ENCODE measurements at places on chromosomes 1 and 21. TPM values are rescaled to one million over a fixed set of nuclear protein-coding genes. Genes with fewer than 3 reads are reported as not detected.

The FAM131C gene
- 0.50 TPM for total RNA-seq

The NPPB gene
- total RNA-seq = not detected

The CSF3R gene
- total RNA-seq = not detected

The NCAM2 gene
- 14.8 TPM for total RNA-seq

The NID1 gene
- 48.3 TPM for total RNA-seq

The S100A2 gene
- 3.3 TPM for total RNA-seq

The OR2L13 gene
- total RNA-seq = not detected

The SPRR2G gene
- total RNA-seq = not detected

The SLC16A4 gene
- total RNA-seq = 44.7 TPM

The KRTAP13-4 gene
- not detected for total RNA-seq

The DCDC2B gene
- not detected for total RNA-seq

The OTUD3 gene
- total RNA-seq = 5.4 TPM

The SCCPDH gene
- 61.4 TPM for total RNA-seq

The BSND gene
- not detected for total RNA-seq

The TSPAN1 gene
- not detected for total RNA-seq
